ENCODE measurements at places on chromosomes 1 and 21.

- DNase-seq = no peak
Measured at GRCh38 chr1:53521924-53522552, 62.8 kb downstream of the DMRTB1 start.

DNA sequence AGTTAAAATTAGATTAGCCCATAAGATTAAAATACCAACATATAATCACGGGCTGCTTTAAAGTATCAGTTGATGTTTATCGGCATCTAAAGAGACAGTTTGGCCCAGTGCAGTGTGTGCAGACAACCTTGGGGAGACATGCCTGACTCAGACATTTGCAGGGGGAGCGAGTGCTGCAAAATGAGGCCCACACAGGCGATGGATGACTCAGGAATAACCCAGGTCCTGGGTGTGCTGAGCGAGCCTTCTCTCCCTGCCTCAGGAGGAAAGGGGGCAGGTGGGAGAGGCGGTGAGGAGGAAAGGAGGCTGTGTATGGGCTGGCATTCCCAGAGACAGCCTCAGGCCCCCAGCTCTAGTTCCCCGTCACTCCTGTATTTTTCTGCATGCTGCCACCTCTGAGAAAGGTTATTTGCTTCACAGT, 9.0 kb downstream of the SLC9A1 start:
- DNase-seq = no peak

DNA sequence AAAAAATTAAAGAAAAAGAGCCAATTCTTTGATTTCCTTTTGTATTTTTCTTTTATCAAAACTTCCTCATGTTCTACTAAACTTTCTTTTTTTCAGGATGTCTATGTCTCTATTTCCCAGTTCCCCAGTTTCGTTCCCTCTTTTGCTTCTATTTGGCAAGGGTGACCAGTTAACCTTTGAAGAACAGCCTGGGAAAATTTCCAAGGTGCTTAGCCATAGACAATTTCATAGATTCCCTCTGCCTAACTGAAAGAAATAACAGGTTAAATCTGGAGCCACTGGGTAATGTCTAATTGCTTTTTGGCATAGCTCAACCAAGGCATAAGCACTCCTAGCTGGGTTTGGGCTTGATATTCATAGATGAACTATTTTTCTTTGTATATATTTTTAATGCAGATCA, 272.3 kb downstream of the ADGRL2 start:
- DNase-seq = no peak

DNA sequence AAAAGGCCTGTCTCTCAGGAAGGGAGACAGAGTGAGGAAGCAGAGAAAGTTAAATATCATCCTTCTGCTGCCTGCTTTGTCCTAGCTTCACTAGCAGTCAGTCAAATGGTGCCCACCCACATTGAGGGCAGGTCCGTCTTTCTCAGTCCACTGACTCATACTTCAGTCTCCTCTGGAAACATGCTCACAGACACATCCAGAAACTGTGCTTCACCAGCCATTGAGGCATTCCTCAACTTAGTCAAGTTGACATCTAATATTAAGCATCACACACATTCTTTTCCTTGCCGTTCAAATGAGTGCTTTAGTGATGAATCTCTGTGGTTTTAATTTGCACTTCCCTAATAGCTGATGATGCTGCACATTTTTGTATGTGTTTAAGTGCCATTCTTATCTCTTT, 777.8 kb upstream of the PRMT6 start:
- no peak for DNase-seq

DNA sequence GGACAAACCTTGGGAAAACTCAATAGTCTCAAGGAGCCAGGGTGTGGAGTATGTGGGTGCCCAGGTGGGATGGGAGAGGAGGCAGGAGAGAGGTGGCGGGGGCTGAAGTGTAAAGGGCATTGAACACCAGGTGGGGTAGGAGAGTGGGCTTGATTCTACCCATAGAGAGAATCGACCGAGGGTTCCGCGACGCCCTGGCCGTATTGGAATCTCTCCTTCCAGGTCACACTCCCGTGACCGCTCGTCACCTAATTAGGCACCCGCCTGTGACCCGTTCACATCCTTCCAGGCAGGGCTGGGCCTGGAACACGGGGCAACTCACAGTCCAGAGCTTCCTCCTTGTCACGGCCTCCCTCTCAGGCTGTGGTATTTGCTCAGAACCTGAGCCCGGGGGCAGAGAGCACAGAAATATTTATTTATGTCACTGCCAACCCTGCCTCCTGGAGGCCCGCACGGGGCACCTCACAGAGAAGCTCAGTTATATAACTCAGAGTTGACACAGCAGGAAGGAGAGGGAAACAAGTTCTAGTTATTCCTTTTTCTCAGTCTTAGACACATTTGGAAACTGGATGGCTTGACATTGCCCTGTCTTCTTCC, 12.0 kb downstream of the NCMAP start:
- no peak for DNase-seq

- DNase-seq = no peak
Measured at GRCh38 chr1:202708456-202709275, 1.6 kb downstream of the SYT2 start.
